ENCODE measurements at places on chromosomes 2 and 18.
A peak's percentile ranks its signal among the peaks of the same experiment; 100 is the strongest.

GRCh38 chr2:224885836-224886547 lies 156.3 kb downstream of the DOCK10 start:
- DNase-seq, result no peak

GRCh38 chr2:150538651-150539201 lies 51.3 kb upstream of the RND3 start:
- no peak for DNase-seq

- no peak for DNase-seq
These were observed 256.4 kb downstream of the SS18 start for GRCh38 chr18:25834061-25834460.

GRCh38 chr2:143162997-143163396 lies 33.8 kb downstream of the ARHGAP15 start:
- no peak for DNase-seq

DNA sequence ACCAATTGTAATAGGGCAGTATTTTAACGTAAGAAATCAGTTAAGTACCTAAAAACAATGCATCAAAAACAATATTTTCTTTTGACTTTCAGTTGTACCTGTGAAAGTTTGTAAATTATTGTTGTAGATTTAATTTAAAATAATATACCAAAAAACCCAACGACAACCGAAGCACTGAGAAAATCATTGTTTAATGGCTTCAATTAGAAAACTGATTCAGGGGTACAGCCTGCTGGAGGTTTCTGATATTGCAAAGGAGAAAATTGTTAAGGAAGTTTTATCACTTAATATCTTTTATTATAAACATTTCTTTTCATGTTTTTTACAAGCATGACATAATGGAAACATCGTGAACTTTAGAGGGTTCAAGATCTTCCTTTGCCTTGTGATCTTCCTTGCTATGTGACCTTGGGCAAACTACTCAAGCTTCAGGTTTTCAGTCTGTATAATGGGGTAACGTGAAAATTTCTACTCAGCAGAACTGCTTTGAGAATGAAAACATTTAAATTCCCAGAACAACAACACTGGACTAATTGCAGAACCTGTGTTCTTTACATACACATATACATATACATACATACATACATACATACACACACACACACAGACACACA lies 76.3 kb upstream of the GLS start:
- no peak for DNase-seq

- DNase-seq, result no peak
These were observed 6.3 kb upstream of the RALBP1 start for GRCh38 chr18:9468998-9469397.

GRCh38 chr2:84854850-84855249 lies 26.0 kb downstream of the TRABD2A start:
- DNase-seq, result peak; percentile 12

DNA sequence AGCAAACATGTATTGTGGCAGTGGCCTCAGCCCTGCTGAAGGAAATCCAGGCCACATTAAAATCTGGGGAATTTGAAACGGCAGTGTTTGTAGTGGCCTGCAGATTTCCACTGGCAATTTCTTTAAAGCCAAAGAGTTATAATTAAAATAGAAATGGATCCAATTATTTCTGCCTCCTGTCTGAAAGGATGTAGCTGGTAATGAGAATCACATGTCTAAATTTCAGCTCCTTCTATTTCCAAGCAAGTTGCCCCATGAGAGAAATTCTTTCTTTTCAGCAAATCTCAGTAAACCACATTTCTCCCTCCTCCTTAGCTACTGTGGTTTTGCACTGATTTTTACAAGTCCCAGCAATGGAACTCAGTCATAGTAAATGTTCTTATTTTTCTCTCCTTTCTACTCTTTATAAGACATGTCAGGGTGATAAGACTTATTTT lies 55.4 kb upstream of the ZNF396 start:
- no peak for DNase-seq

- DNase-seq, result no peak
These were observed 28.4 kb downstream of the BOLA3 start for GRCh38 chr2:74119339-74119738.
